ENCODE measurements at places on chromosomes 2 and 18.

- DNase-seq = no peak
These were observed 206.3 kb upstream of the SPHKAP start for GRCh38 chr2:228387776-228388175.

DNA sequence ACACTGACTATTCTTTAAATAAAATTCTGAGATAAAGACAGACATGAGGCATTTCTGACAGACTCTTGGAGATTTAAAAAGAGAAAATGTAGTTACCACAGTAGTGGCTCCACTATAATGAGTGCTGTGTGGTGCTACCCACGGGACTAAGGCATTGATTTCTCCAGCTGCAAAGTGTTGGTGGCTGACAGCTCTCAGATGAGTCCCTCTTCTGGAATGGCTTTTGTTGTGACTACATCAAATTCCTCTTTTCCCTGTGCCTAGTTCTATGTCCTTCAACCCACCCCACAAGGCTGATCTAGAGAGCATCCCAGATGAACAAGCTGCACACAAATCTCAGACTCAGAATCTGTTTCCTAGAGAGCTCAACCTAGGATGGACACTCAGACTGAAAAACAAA lies 884.8 kb upstream of the ZEB2 start:
- DNase-seq = no peak

DNA sequence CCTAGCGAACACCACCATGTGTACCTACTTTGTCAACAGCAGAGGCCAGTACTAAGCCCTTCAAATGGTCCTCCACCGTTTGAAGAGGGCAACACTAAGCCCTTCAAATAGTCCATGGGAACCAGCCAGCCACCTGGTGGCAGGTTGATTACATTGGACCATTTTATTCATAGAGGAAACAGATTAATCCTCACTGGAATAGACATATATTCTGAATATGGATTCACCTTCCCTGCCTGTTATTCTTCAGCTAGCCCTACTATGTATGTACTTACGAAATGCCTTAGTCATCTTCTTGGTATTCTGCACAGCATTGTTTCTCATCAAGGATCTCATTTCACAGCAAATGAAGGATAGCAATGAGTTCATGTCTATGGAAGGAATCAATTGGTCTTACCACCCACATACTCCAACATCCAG lies 10.0 kb upstream of the ZNF396 start:
- no peak for DNase-seq

DNA sequence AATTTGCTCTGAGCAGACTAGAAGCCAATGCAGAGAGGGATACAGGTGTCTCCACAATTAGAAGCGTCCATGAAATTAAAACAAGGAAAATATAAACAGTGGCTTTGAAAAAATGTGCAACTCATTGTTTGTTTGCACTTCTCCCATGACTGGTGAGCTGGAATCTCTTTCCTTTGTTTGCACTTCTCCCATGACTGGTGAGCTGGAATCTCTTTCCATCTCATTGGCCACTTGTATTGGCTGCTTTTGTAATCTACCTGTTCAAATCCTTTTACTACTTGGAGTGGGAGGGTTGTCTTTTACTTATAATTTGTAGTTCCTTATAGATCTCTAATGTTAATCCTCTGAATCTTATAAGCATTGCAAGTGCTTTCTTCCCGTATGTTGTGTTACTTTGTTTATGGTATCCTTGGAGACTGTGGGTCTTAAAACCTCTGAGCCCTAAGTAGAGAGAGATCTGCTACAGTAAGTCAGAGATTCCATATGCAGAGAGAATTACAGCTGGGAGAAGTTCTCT lies 94.1 kb downstream of the RTN4 start:
- no peak for DNase-seq

DNA sequence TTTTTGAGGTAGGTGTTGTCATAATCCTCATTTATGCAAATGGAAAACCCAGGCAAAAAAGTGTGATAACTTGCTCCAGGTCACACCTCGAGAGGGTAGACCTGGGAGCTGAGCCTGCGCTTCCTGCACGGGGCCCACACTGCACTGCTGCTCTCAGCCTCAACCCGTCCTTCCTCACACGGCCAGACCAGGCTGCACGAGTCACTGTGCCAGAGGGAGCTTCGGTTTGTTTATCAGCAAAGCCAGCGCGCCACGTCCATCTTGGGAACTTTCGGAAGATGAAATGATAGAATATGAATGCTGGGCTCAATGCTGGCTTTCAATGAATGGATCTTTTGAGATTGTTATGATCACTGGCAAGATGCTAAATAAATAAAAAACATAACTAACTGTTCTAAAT lies 14.4 kb downstream of the COPS9 start:
- no peak for DNase-seq

DNA sequence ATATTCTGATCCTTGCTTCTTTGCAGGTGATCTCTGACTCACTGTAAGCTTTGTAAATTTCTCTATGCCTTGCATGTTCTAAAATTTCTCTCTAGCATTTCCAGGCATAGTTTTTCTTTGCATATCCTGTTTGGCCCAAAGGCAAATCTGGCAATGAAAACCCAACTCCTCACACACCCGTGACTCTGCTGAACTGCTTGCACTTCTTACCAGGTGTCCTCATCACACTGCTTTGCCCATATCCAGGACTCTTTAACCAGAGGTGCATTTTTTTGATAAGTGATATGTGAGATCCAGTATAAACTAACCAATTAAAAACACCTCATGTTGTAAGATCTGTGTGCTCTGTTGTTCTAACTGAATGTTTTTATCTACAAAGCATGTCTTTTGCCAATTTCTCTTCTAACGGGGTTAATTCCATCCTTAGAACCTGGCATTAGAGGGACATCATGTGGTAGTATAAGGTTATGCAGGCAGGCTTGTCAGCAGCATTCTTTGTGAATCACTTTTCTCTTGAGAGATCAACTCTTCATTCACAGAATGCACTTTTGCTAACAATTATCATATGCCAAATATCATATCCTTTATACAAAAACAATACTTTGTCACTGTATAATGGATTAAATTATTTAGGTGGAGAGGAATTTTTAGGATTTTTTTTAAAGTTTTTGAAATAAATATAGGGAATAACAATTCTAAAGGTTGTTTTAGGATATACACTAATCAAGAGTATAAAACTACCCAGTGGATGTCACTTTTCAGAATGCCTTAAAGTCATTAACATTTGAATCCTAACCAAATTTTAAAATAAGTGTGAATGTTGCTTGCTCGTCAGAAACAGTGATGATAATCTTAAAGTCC lies 20.8 kb upstream of the TMX3 start:
- DNase-seq = peak; percentile 20

DNA sequence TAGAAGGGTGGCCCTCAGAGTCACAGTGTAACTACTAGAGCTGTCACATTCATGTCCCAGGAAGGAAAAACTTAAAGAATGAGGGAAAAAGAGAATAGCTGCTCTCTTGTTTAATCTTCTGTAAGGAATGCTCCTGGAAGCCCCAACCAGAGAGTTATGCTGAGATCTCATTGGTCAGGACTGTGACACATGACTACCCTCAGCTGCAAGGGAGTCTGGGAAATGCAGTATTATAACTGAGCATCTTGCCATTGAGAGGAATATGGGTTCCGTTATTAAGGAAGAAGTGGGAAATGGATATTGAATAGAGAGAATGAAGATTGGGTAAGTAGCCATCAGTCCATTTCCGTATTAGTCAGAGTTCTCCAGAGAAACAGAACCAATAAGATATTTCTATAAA lies 165.9 kb downstream of the ALPK2 start:
- no peak for DNase-seq
